ENCODE measurements at places on chromosomes 2 and 18.
A peak's percentile ranks its signal among the peaks of the same experiment; 100 is the strongest.

DNA sequence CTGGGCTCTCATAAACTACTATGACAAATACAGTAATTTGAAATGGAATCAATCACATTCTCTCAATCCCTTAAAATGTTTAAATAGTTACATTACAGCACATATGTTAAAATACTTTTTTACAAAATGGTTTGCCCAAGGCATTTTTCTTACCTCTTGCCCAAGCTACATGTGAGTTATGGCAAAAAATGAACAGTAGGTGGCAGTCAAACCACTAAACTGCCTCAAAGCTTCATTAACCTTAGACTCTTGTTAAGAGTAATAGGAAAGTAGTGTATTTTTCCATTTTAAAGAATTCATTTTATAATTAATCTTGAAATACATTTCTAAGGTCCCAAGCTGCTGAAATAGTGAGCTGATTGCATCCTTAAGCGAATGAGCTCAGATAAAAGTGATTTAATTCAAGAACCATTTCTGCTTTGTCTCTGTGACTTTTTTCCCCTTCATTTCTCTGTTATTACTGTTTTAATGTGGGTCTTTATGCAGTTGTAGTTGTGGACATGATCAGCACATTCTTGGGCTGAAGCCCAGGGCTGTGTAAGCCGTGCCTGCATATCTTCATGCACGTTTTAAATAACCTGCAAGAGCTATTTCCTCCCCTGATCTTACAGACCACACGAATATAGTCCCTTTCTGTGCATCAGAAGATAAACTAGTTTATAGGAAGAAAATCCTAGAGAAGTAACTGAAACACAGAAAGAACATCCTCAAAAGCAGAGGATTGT lies 311.8 kb downstream of the LNPK start:
- DNase-seq: no peak

DNA sequence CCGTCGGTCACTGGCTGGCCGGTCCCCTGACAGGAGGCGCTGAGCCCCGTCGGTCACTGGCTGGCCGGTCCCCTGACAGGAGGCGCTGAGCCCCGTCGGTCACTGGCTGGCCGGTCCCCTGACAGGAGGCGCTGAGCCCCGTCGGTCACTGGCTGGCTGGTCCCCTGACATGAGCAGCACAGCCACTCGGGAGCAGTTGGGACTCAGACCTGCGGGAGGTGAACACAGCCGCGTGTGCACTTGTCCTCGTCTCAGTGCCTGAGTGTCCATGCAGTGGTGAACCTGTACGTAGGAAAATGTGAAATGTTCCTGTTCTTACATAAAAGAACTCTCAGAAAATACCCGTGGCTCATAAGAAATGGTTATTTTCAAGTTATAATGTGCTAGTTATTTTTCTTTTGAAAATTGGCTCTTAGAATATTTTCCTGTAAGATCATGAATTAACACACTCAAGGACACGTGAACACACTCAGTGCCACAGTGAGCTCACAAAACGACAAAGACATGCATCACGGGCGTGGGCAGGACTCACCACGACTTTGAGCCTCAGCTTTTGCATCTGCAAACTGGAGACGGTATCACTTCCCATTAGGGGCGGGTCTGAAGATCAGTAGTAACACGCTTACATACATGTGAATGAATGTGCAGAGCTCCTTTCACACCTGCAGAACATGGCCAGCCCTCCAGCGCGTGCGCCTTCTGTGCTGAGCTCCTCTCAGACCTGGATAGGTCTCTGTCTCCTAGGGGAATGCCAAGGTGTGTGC lies 21.1 kb upstream of the NFATC1 start:
- DNase-seq: no peak

DNA sequence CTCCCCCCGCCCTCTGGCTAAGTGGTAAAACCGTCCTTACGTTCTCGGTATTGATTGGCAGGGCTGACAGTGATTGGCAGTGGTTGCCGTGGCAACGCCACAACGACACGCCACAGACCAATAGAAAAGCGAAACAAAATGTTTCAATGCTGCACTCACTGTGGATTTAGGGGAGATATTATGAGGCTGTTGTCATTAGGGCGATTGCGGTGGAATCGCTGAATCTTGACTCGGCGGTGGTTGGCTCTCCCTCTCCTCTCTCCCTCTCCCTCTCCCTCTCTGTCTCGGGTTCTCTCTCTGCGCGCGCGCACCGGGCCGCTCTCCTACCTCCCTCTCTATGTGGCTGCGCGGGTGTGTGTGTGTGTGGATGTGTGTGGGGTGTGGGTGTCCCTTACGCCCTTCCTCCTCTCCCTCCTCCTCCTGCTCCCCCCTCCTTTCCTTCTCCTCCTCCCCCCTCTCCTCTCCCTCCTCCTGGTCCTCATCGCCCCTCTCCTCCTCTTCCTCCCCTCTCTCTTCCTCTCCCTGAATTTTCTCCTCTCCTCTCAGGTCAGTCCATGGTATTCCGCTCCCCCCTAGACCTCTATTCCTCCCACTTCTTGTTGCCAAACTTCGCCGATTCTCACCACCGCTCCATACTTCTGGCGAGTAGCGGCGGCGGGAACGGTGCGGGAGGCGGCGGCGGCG lies at the start of gene SIX3:
Gene SIX3 (plus strand): TSS at position 152 of the 684 bp plus-strand sequence. CDS start 403 bp downstream, at position 555.
- DNase-seq: no peak

- DNase-seq: no peak
These were observed 4.4 kb downstream of the ACTG2 start for GRCh38 chr2:73897240-73897583.

- DNase-seq: no peak
These were observed 137.4 kb upstream of the SH3BP4 start for GRCh38 chr2:234814374-234814773.

GRCh38 chr2:156115338-156115737 lies 217.2 kb downstream of the NR4A2 start:
- DNase-seq: no peak

DNA sequence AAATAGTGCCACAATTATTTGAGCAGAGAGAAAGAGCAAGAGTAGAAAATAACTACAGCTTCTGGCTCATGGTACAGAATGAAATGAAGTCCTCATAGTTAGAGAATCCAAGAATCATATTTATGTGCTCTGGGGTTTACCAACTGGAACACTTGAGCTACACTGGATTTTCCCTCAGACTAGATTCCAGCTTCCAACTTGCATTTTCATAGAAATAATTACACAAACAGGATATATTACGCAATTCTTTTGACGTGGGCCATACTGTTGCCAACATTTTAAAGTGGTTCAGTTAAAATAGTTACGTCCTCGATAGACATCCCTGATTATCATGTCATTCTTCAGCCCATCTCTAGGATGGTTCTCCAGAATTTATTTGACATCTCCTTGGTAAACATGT lies 129.2 kb downstream of the ETAA1 start:
- DNase-seq: no peak

DNA sequence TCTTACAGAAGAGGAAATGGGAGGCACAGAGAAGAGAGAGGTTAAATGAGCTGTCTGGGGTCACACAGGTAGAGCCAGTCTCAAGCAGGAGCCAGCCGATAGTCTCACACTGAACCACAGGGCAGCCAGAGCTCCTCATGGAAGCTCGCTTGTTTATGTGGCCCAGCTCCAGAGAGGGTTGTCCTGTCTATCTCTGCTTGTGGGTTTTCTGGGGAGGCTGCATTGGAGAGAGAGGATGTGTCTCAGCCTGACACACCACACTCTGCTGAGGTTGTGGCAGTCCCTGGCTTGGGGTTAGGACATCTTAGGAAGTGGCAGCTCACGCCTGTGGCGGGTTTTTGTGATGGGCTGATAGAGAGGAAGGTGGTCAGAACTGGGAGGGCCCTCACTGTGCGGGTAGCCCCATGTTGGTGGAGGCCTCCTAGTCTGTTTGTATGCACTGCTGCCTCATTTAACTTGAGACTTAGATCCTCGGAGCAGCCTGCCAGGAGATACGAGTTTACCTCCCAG lies 52.3 kb downstream of the TCF7L1 start:
- DNase-seq: no peak

DNA sequence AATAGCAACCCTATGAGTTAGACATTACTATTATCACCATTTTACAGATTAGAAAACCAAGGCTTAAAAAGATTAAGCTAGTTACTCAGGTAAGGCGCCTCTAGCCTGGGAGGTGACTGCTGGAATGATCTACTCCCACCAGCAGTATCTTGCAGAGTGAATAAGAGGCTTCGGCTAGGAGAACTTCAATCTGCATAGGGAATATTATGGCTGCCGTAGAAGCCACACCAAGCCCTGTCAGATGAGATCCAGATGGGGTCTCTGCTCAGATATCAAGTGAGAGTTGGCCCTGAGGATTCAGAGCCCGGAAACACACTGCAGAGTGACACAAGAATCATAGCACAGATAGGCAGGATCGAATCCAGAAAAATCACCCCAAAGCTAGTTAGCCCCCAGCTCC lies 21.5 kb upstream of the PKDCC start:
- DNase-seq: no peak

DNA sequence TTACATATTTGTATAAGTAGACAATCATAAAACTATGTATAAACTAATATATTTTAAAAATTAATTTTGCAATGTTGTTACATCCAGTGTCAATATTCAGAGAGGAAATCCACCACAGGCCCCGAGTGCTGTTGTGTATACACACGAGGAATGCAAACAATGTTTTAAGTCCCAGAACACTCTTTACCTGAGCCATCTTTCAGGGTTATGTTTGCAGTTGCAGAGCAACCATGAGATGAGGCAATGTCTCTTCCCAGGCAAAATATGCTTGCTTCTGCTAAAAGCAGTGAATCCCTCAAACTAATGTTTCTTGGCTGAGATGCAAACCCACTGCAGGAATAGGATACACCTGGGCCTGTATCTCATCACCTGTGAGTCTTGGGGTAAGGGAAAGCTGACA lies 91.3 kb downstream of the ASXL2 start:
- DNase-seq: no peak

GRCh38 chr2:69154106-69154505 lies 141.1 kb downstream of the ANTXR1 start:
- no peak for DNase-seq

- no peak for DNase-seq
These were observed 67.1 kb upstream of the TAF1B start for GRCh38 chr2:9775999-9776712.

DNA sequence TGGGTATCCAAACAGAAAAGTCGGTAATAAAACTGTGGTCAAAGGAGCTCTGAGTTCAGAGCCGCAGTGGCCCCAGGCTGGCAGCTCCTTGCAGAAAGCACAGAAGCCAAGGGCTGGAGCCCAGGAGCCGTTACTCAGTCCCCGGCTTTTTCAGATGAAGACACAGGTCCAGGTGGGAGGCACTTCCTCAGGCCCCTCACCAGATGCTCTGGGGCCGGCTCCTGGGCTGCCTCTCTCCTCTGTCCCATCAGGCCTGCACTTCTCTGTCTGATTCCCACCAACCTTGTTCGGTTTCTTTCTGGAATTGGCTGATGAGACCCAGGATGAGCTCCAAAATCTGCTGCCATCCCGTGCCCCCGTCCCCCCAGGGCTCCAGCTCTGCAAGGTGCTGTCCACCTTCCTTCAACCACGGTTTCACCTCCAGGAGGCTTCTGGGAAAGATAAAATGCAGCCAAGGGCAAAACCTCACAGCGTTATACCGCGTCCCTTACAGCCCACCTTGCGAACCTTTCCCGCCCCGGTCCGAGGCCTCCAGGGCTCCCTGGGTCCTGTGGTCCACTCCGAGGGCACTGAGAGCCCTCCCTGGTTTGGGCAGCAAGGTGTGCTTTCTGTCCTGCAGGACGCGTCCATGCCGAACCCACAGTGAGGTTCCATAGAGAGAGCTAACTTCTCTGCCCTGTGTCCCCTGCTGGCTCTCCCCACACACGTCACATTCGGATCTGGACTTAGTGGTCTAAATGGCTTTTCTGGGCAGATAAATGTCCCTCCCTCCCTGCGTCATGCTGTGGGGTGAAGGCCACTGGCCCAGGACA lies 102.9 kb downstream of the TPO start:
- no peak for DNase-seq

GRCh38 chr2:38248255-38248654 lies 128.8 kb downstream of the ATL2 start:
- no peak for DNase-seq

GRCh38 chr2:1173528-1173927 lies 222.9 kb downstream of the SNTG2 start:
- DNase-seq: no peak

- no peak for DNase-seq
These were observed 32.6 kb downstream of the IL1R2 start for GRCh38 chr2:102024410-102024809.

GRCh38 chr2:25215948-25216679 lies 47.7 kb upstream of the POMC start:
- DNase-seq: peak; percentile 90

DNA sequence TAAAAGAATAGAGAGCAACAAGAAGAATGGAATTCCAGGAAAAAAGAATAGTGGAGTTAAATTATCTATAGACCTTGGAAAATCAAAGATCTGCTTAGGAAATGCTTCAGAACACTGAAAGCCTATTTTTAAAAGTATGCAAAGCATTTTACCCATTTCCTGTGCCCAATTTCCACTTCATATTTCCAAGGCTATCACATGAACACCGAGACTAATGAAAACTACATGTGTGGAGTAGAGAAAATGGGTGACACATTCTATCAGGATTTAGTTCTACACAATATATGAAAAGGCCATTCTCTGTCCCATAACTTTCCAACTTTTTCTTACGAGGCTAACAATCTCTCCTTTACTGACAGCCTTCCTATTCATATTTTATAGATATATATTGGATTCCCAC lies 279.4 kb downstream of the CCDC178 start:
- DNase-seq: no peak

DNA sequence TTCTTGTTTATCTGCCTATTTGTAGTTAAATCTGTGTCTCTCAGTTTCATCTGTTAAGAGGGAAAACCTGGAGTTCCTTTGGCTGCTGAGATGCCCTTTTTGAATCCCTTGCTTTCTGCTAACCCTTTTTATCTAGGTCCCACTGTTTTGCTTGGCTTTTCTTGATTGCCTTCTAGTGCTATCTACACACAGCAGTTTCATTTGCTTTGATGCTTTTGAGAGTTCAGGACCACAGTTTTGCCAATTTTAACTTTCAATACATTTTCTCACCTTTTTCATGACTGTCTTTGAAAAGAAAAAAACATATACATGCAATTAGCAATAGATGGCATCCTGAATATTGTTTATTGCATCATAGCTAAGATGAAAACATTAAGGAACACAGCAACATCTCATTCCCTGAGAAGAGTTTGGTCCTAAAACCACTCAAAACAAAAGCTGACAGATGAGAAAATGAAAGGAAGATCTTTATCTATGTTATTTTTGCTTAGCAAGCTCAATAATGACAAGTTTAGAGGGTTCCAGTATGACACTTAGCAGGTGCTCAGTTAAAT lies 241.4 kb upstream of the MEX3C start:
- DNase-seq: no peak

Data from liver (tissue), 10 donors.